ENCODE measurements at places on chromosomes 2 and 18.

DNA sequence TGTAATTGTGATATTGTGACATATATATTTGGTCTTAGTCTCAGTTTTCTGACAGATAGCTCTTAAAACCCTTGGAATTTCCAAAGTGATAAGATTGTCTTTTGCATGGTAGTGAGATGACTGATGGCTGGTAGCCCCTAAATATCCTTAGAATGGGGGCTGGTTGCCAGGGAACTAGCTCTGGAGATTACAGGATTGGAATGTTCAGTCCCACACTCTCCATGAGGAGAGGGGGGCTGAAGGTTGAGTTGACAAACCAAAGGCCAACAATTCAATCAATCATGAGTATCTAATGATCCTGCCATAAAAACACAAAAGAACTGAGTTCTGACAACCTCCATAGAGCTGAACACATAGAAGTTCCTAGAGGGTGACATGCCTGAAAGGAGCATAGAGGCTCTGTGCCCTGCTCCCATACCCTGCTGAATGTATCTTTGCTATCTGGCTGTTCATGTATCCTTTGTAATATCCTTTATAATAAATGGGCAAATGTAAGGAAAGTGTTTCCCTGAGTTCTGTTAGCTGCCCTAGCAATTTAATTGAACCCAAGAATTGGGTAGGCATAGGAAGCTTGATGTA lies 1680.3 kb upstream of the PIK3C3 start:
- DNase-seq: no peak

GRCh38 chr2:213205944-213206343 lies 54.5 kb upstream of the IKZF2 start:
- DNase-seq: no peak

DNA sequence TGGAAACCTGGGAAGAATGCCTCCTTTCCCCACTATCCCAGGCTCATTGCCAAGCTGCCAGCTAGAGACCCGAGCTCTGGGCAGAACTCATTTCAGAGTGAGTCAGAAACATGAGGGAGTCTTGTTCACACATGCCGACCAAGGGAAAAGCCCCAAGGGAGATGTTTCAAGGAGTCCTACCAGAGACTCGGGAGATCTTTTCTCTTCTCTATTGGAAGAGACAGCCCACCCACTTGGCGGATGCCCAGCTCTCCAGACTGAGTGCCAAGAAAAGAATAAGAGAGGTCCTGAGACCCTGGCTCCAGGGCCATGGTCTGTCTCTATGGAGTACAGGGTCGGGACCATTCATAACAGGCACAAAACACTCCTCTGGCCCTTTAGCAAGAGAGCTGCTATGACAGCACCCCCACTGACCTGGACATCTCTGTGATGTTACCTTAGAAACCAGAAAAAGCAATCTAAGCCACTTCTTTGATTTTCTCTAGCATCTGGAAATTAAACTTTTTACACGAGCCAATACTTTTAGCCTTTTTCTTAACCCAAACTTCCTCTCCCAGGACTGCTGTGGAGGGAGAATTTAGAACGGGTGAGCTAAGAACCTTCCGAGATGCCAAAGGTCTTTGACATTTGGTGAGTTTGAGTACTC lies 18.5 kb upstream of the IGFBP5 start:
- peak; percentile 84 for DNase-seq

DNA sequence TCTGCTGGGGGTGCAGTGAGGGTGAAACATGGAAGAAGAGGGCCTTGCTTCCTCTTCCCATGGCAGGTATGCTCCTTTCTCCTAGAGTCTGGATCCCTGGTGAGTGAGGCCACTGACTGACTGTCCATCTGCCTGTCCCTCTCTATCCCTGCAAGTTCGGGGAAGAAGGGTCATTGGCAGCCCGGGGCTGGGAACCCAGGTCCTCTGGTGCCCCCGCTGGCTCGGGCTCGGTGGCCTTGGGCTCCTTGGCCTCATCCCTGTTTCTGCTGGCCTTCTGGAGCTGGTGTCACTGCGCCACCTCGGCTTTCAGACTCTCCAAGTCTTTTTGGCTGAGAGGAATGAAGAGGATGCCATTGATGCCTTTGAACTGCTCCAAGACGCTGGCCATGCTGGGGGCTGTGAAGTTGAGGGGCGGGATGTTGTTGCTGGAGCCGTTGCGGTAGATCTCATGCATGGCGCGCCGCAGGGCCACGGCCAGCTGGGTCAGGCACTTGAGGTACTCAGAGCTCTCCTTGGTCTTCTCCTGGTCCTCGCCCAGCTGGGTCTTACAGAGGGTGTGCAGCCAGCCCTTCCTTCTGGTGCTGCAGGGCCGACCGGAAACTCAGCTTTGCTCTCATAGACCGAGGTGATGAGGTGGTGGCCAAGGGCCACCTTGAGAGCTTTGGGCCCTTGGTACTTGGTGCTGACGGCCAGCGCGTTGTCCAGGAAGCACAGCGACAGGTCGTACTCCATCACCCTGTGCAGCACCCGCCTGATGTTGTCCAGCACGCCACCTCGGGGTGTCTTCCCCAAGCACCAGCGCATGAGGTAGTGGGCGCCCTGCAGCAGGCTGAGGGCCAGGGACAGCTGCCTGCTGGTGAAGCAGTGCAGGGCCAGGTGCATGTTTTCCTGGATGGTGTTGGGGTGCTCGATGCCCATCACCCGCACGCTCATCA lies 6.3 kb downstream of the MEP1B start:
- DNase-seq: no peak

DNA sequence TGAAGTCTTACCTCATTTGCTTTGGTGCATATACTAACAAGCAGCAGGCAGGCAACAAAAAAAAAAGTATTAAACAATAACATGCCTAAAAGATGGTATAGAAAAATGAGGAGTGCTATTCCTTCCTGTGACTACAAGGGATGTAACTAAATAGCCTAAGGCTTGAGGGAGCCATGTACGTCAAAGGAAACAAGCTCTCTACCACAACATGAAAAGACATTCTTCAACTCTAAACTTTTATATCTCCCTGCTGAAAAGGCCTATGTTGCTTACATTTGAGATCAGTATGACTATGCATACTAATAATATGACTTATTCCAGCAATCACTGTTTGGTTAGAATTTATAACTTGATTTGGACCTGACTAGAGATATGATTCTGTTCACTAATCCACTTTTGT lies 347.9 kb downstream of the ADCYAP1 start:
- DNase-seq: no peak

DNA sequence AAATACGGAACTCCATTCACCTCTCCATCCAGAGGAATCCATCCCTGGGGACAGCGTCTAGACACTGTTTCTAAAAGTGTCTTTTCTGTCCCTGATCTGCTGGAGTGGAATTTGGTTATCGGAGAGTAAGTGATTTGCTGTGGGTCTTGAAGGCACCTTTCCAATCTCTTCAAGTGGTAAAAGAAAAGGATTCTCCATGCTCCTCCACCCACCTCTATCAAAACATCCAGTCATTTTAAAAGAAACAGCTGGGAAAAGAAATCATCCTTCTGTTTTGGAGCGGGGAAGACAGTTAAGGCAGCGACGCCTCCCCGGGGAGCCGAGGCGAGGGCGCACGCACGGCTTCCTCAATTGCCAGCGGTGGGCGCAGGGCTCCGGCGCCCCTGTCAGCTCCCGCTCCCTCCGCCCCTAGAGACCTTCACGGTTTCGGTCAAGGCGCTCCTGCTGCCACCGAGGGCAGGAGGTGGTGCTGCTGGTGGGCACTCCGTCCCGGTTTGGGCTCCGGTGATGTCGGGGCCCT lies 547 bp downstream of the SLC35F5 start:
- no peak for DNase-seq

DNA sequence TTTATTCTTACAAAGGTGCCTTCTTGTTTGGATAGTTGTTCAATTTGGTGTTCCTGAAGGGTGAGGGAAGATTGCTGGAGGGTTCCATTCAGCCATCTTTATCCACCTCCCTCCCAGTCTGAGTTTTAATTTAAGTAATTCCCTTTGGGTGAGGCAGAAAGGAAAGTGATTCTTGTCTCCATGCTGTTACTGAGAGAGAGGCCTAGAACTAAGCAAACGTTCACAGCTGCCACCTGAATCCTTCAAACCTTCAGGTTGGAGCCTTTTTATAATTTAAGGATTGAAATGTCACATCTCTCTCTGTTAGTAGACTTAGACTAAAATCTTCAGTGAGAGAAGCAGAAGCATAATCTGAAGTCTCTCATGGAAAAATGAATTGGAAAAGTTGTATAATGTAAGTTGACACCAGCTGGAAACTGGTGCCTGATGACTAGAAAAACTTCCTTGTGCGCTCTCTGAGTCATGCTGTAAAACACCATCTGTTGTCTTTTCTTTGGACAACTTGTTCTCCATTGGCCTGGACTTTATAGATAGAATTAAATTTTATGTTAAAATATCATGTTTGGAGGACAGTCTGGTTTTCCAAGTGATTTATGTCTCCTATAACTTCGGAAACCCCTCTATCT lies 14.6 kb downstream of the STRADB start:
- peak; percentile 91 for DNase-seq

GRCh38 chr2:126880817-126881216 lies 17.9 kb upstream of the TEX51 start:
- DNase-seq: no peak

GRCh38 chr2:55493220-55493619 lies 26.3 kb upstream of the CFAP36 start:
- DNase-seq: peak; percentile 15

DNA sequence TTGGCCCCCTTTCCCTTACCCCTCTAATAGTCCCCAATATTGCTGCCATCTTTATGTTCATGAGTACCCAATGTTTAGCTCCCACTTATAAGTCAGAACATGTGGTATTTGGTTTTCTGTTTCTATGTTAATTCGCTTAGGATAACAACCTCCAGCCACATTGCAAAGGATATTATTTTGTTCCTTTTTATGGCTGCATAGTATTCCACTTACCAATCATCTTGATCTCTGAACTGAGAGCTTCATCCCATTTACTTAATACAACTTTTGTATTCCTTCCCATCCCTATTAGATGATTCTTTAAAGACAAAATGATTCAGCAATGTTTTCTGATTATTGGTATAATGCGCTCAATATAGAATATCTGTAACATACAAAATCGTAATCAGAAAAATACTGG lies 36.7 kb downstream of the ARL5A start:
- no peak for DNase-seq

DNA sequence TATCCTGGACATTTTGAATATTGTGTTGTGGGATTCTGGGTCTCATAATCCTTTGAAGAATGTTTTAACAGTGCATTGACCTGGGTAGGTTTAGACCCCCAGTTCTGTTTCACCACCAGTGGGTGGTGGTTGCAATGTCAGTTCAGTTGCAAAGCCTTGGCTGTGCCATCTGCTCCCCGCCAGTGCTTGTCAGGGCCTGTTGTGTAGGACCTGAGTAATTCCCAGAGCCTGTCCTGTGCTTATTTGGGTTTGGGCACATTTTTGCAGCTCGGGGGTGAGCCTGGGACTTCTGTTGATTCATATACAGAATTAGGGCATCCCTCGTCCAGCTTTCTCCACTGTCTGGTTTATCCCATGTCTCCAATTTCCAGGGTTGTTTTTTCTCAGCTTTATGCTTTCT lies 24.8 kb downstream of the ATP9B start:
- DNase-seq: no peak

DNA sequence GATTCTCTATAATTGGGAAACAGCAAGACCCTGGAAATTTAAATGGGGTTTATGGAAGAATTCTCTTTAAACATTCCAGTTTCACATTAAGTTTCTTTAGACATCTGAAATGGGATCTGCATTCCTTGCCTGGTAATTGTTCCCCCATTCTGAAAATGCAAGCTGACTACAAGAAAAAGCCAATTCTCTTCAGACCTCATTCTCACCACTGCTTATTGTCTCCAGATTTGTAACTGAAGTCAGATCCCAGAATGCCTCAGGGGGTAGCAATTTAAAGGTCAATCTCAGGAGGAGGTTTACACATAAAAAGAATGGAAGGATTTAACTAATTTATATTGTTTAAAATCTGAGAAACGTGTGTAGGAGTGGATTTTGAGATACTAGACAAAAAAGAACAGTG lies 41.2 kb downstream of the COL3A1 start:
- no peak for DNase-seq

GRCh38 chr2:206693399-206694137 lies 24.6 kb downstream of the DYTN start:
- DNase-seq: peak; percentile 66

GRCh38 chr18:59001721-59002120 lies 137.0 kb downstream of the ZNF532 start:
- DNase-seq: no peak

DNA sequence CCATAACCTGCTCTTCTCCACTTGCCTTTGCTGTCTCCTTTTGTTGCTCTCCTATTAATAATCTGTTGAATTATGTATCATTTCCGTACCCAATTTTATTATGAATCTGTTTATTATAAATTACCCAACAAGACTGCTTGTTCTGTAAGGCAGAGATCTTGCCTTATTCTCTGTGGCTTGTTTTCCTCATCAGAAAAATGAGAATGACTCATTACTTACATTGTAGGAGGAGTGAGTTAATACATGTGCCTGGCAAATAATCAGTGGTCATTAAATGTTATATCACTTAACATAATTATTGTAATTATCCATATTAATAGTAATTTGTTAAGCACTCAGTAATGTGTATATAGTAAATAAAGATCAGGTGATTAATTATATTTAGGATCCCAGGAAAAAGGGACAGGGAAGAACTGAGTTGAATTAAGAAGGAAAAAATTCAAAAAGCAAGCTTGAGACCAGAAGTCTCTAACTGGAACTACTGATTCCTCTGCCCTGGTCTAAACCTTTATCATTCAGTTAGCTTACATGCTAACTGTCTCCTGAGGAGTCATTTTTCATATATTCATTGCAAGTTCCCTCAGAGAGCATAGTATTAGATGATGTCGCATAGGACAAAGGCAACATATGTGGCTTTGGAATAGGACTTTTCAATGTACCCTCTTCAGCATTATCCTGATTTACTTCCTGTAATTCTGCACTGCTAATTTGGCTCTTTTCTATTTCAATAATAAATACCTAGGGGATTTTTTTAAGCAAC lies 335.7 kb downstream of the GALNT13 start:
- DNase-seq: no peak

DNA sequence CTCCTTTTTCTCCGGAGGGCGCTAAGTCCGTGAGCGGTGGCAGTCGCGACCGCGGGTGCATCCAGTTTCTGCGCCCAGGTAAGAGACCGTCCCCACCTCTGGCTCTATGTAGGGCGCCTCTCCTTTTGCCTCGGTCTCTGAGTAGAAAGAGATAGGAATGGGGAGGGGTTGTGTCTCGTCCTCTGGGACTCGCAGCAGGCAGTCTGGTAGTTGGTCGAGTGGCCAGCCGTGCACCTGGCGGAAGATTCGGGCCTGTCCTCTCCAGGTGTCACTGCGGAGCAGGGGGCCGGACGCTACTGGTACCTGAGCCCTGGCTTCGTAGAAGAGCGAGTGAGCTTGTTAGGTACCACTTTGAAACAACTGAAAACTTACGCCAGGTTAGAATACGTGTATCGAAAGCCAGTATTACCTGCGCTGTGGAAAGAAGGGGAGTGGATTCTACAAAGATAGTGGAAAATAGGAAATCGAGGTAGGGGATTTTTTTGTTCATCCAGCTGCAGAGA lies 403 bp downstream of the MAP2 start:
- no peak for DNase-seq

- no peak for DNase-seq
These were observed 29.3 kb upstream of the HS6ST1 start for GRCh38 chr2:128347701-128348539.
